ENCODE measurements at places on chromosomes 3 and 15. TPM values are rescaled to one million over a fixed set of nuclear protein-coding genes. Genes with fewer than 3 reads are reported as not detected.

GABRB3 gene
- total RNA-seq: 2.4 TPM

DUOXA1 gene
- total RNA-seq: not detected

PRR20G gene
- total RNA-seq: not detected

CCR1 gene
- total RNA-seq: 5.1 TPM

DUT gene
- total RNA-seq: 76.2 TPM

NEK10 gene
- 1.0 TPM for total RNA-seq

KAT2B gene
- total RNA-seq: 30.8 TPM

EXD1 gene
- not detected for total RNA-seq

THUMPD3 gene
- 26.4 TPM for total RNA-seq

STAB1 gene
- 167 TPM for total RNA-seq

PPP1R14D gene
- not detected for total RNA-seq

ANKRD34C gene
- not detected for total RNA-seq

GOLGA6A gene
- not detected for total RNA-seq

SERINC4 gene
- total RNA-seq: 0.39 TPM

- ATAC-seq: no peak
Measured at GRCh38 chr3:63951492-63952247, 39.5 kb upstream of the SCAANT1 start.

DNA sequence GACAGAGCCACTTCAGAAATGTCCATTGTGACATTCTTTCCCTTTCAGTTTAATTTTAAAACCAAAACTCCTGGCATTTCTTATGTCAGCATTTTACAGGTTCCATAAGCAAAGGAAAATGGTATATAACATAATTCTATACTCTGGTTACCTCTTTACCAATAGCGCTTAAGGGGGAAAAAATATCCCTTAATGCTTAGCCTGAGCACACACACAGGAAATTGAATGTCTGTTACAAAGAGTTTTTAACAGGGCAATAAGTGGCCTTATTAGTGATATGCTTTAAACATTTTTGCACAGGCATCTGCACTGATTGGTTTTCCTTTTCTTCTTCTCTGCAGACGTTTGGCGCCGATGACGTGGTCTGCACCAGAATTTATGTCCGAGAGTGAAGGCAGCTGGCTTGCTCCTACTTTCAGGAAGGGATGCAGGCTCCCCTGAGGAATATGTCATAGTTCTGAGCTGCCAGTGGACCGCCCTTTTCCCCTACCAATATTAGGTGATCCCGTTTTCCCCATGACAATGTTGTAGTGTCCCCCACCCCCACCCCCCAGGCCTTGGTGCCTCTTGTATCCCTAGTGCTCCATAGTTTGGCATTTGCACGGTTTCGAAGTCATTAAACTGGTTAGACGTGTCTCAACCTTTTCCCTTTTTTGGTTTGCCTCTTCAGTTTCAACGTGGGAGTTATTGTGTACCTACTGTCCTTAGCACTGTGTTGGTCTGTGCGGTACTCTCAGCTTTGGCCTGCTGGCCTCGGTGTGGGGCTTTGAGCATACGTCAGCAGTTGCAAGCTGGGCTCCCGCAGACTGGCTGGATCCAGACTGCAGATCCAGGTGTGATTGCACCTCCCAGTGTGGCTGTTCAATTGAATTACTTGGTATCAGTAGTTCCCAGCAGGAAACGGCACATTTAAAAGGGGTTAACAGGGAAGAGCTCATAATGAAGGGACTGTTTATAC is 7.7 kb downstream of the CRABP1 start:
- ATAC-seq: no peak

DNA sequence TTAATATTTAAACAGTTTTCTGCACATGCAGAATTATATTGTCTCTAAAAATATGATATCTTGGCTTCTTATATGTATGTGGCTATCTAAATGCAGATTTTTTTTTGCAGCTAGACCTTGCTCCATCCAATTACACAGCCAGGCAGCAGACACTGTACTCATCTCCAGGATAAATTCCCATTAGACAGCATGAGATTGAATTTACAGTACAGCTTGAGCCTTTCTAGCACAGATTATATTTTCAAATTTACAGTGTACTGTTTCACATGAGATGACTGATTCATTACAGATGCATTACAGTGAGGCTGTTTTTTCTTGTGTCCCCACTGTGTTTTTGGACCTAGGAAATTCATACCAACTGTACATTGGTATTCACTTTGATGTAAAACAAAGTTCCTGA is 134.9 kb downstream of the OTOL1 start:
- ATAC-seq: no peak

GRCh38 chr15:100103828-100104227 is 237.9 kb downstream of the ADAMTS17 start:
- no peak for ATAC-seq

- peak; percentile 48 for ATAC-seq
Measured at GRCh38 chr3:66816090-66816761, 181.9 kb upstream of the KBTBD8 start.

DNA sequence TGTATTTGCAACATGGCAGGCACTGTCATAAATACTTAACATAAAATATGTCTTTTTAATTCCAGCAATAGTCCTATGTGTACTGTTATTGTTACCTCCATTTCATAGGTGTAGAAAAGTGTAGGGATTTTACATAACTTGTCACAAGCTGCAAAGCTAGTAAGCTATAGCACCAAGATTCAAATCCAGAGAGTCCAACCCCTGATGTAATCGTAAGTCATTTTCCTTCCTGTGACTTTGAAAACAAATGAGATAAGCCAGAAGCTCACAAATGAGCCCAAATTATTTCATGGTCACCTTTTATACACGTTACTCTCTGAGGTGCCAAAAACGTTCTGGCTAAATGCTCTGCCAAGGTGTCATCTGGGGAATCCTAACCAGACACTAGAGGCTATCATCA is 23.8 kb downstream of the TNIK start:
- no peak for ATAC-seq

DNA sequence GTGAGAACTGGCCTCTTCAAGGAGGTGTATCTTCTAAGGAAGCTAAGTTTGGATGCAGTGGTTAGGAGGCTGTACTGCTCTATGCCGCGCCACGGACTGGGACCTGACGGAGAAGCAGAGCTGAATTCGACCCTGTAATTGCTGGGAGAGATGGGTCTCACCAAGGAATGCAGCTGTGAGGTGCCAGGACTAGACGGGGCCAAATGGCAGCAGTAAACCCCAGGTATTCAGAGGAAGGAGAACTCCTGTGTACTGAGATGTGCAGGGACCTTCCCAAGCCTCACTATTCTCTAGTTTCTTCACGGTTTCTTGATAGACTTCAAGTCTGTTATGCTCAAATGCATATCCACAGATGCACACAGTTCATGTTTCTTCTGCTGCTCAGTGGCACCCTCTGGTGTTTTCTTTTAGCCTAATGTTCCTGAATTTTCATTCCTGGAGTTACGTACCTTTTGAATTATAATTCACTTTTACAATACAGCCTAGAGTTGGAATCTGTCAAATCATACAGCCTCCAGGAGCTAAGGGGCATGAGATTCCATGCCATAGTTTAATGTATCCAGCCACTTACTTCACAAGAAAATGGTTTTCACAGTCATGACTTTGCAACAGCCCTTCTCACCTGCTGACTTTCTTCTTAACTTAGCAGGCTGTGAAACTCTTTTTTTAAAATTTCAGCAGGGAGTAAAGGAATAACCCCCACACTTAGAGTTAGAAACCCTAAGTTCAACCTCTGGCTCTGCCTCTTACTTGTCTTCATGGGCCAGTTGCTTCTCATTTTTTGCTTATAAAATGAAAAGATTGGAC is 61.8 kb downstream of the GLDN start:
- no peak for ATAC-seq

DNA sequence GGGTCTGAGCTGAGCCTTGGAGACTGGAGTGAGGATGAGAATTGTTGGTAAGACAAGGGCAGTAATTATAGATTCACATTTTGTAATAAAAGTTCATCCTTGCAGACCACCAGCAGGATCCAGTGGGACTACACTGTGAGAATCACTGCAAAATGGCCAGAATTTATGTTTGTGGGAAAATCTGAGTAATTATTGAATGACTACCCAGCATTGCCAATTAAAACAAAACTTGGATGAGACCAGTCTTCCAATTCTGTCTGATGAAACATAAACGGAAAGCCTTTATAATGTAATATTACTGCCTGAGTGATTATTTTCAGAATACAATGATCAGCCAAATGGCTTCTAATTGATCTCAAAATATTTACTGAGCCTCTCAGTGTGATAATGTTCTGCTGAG is 323.3 kb upstream of the C2CD4B start:
- no peak for ATAC-seq

DNA sequence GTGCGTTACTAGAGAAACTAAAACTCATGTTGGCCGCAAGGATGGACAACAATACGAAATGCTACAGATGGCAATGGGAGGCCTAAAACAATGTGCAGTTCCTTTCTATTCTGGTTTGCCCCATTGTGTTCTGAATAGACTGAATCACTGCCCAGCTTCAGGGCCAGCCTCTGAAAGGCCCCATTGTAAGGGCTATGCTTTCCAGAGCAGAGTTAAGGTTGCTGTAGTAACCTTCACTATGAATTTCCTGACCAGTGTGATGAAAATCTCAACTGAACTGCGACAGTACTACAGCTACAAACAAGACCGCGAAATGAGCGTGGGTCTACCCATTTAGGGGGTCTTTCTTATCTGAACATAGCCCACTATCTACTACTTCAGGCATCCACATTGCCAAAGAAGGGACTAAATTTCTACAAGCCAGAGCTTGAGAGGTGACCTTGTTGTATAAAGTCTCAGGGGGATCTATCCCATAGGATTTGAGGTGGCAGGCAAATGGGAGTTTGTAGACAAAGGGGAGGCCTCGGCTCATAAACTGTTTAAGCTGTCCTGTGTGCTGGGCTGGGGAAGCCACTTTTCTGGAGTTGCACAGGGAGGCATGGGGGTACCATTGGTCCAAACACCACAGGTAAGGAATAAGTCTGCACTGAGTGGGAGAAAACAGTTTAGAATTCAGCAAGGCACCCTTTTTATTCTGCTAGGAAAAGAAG is 80.1 kb downstream of the MYO1E start:
- peak; percentile 49 for ATAC-seq

- ATAC-seq: no peak
Measured at GRCh38 chr3:191119415-191120295, 79.4 kb upstream of the OSTN start.

GRCh38 chr3:102124282-102124681 is 275.0 kb downstream of the NFKBIZ start:
- peak; percentile 67 for ATAC-seq

DNA sequence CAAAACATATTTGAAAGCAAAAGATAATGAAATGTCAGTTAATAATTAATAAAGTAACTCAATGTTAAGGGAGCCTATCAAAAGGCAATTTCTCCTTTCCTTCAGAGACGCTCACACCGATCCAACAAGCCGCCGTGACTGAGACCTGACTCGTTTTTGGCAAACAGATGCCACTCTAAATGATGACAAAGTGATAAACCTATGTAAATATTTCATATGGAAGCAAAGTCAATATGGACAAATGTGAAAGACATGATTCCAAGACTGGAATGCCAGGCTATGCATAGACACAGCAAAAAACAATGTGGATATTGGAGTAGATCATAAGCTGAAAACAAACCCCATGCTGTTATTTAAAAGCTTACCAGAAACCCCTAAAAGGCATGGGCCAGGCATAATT is 137.2 kb upstream of the SUCLG2 start:
- ATAC-seq: no peak

- no peak for ATAC-seq
Measured at GRCh38 chr3:156300929-156301840, 180.8 kb downstream of the KCNAB1 start.

DNA sequence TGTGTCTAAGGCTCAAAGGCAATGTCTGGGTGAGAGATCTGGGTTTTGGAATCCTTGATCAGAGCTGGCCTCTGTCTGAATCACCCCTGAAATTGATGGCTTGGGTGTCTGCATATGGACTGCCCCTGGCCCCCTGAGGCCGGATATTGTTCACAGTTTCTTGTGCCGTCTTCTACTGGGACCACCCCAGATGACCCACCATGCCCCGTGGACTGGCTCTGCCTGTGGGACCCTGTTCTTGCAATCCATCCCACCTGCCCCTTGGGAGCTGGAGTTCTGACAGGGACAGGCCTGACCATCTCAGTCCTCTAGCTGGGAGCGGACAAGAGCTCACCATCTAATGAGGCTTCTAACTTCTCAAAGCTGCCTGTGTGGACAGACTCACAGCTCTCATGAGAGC is 119.9 kb downstream of the FAM43A start:
- ATAC-seq: no peak

GRCh38 chr3:3085782-3086181 is 24.4 kb downstream of the IL5RA start:
- ATAC-seq: no peak

- no peak for ATAC-seq
Measured at GRCh38 chr3:55579496-55579895, 92.4 kb upstream of the WNT5A start.

GRCh38 chr15:72082176-72082575 is 35.8 kb downstream of the MYO9A start:
- no peak for ATAC-seq

- no peak for ATAC-seq
Measured at GRCh38 chr3:59540696-59541095, 490.9 kb upstream of the CFAP20DC start.

- ATAC-seq: no peak
Measured at GRCh38 chr15:88699861-88700260, 61.0 kb downstream of the ISG20 start.

GRCh38 chr3:175941352-175941751 is 1082.2 kb downstream of the NAALADL2 start:
- peak; percentile 55 for ATAC-seq

DNA sequence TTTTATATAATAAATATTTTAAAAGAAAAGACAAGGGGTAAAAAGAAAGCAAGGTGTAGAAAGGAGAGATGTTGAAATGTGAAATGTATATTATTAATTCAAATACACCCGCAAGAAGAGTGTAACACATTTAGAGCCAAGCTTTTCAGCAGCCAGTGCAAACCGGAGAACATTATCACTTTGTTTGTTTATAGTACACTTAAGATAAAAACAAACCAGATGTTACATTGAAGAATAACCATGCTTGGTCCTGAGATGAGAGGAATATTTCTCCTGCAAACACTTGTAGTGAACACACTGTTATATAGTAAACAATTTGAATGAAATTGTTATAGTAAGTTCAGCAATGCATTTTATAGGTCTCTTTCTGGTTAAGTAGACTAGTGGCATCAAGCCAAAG is 1441.5 kb downstream of the OTOL1 start:
- ATAC-seq: no peak

DNA sequence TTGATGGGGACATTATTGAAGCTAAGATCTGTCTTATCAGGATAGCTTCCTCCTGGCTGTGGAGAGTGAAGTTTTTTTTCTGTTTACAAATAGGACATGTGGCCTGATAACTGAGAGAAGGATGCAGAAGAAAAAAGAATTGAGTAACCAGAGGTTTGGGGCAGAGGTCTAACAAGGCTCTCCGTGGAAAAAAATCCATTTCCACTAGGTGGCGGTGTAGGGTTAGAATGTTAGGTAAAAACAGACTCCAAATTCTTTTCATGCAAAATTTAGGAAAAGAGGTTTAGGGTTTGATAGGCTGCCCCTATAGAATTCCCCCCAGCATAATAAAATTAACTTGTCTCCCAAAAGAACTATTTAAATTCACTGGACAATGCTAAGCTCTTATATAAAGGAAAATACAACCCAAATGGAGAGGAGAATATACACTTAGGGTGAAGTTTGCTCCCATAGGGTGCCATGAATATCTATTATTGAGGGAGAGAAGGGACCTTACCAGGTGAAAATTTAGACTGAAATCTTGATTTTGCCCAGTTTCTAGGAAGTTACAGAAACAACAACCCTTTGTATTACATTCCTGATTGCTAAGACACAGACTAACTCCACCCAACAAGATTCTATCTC is 1560.4 kb downstream of the OTOL1 start:
- ATAC-seq: no peak
